ENCODE measurements at places on chromosomes 6 and 20.
A peak's percentile ranks its signal among the peaks of the same experiment; 100 is the strongest.

- no peak for DNase-seq
Observed at GRCh38 chr6:37974381-37974780, 154.9 kb downstream of the ZFAND3 start.

DNA sequence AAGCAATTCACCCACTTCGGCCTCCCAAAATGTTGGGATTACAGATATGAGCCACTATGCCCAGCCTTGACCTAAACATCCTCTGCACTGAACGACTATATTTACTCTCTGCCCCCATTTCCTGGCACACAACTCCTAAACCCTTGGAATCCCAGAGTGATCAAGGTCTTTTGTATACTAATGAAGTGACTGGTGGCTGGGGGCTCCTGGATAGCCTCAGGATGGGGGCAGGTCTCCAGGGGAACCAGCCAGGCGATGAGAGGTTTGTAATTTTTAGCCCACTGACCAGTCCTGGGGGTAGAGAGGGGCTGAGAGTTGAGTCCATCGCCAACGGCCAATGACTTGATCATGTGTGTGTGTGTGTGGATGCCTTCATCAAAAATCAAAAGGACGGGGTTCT lies 71.1 kb downstream of the FAM50B start:
- no peak for DNase-seq

DNA sequence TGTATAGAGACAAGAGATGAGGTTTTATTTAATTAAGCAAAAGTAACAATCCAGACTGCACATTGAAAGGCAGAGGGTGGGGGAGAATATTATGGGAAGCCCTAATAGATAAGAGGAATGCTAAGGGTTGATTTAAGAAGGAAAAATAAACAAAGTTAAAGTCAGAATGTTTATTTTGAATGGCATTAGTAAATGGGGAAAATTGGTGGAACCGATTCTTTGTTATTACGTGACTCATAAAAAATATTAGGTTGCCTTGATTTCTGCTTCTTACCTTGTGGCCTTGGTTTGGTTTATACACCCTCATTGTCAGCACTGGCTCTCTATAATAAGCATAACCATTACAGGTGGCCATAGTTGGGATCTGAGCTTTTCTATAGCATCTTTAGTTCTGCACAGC lies 674.8 kb upstream of the CITED2 start:
- no peak for DNase-seq

- no peak for DNase-seq
Observed at GRCh38 chr6:46501136-46502089, 10.2 kb upstream of the RCAN2 start.

- DNase-seq, result no peak
Observed at GRCh38 chr6:129754750-129755149, 44.8 kb upstream of the ARHGAP18 start.

DNA sequence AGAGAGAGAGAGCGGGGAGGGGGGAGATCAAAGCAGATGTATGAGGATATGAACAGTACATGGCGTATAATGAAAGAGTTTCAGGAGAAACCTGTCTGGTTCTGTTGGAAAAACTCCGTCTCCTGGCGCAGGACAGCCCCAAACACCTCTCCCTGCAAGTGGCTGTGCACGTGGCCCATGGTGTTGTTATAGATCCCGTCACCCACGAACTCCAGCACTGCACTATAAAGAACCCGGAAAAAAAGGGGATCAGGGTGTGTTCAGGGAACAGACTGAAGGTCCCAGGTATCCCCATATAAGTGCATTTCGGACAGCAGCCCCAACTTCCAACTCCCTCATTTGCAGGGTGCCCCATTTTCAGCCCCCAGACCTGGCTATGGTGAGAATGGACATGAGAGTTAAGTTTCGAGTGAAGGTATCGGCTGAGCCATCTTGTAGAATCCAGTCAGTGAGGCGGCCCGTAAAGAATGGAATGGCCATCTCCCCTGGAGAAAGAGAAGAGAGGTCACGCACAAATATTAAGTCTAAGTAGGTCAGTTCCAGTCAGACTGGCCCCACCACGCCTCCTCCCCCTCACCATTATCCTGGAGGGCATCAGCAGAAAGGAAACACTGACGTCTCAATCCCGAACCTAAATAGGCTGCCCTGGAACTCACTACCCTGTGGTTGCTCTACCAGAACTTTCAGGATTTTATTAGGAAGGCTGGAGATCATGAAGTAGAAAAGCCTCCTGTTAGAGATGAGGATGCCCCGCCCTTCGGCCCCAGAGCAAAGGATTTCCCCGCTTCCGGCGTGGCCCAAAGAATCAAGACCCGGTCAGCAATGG lies 1.3 kb downstream of the TAP1 start:
- no peak for DNase-seq

GRCh38 chr6:96876886-96877545 lies 20.7 kb downstream of the NDUFAF4 start:
- no peak for DNase-seq

DNA sequence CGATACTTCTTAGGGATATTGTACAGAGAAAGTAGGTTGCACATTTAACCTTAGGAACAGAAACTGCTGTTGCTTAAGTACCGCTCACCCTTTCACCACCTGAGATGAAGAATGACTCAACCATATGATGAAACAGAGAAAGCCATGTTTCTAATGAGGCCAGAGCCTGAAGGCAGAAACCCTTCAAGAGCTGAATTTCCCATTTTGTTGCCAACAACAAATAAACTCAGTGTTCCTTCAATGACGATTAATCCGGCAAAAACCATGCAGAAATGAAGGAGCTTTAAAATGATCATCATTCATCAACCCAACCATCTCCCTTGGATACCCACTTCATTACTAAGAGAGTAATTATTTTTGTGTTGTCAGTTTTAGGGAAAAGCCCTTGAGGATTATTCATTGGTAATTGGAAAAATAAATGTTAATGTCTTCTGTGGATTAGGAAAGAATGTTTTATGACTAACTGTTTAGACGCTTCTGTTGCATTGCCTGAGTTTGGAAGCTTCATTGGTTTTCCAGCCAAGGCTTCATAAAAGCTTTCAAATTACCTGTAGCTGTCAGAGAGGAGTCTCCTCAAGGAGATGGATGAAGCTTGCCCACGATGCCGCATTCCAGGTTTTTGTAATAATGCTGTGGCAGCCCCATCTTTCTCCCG lies 112.1 kb upstream of the IYD start:
- DNase-seq, result no peak

DNA sequence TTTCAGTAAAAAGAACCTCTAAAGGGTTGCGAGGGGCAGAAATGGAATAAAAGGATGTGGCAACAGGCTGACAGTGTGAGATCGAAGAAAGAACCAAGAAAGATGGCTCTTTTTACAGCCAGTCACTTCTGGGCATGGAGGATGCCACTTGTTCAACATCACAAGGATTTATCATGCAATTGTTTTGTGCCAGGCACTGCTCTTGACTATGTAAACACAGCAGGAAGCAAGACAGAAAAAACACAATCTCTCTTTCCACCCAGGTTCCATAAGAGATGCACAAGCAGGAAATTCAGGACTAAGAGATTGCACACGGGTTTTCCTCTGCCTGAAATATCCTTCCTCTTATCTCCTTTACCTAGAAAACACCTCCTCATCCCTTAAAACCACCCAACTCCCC lies 38.0 kb downstream of the FOXA2 start:
- DNase-seq, result no peak

- DNase-seq, result no peak
Observed at GRCh38 chr6:128648022-128648598, 127.7 kb upstream of the PTPRK start.

GRCh38 chr20:57211406-57211805 lies 55.0 kb downstream of the BMP7 start:
- DNase-seq, result no peak

- DNase-seq, result peak; percentile 53
Observed at GRCh38 chr6:31180500-31180899, 10.0 kb upstream of the POU5F1 start.

DNA sequence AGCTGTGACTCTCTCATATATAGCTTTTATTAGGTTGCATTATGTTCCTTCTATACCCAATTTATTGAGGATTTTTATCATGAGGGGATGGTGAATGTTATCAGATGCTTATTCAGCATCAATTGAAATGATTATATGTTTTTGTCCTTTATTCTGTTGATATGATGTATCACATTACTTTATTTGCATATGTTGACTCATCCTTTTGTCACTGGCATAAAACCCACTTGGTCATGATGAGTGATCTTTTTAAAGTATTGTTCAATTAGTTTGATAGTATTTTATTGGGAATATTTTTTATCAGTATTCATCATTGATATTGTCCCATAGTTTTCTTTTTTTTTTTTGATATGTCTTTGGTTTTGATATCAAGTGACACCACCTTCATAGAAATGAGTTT lies 529.9 kb downstream of the MMUT start:
- DNase-seq, result no peak

- DNase-seq, result no peak
Observed at GRCh38 chr6:87701344-87701675, 723 bp downstream of the AKIRIN2 start.

GRCh38 chr6:150635906-150636514 lies 36.3 kb downstream of the PLEKHG1 start:
- no peak for DNase-seq
